ENCODE measurements at places on chromosomes 16 and 17.
A peak's percentile ranks its signal among the peaks of the same experiment; 100 is the strongest.

DNA sequence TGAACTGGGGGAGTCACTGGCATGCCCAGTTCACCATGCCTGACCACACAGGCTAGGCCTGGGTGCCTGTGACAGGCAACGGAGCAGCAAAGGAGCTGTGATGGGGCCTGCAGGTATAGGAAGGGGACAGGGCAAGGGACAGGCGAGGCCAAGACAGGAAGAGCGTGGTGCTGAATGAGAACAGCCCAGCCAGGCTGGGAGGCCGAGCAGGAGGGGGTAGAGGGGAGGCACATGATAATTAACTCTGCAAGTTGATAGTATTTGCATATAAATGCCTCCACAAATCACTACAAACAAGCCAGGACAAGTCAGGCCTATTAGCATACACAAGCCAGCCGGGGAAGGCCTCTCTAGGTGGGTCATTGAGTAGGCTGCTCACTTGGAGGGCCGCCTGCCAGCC is 7.8 kb downstream of the ZFHX3 start:
- no peak for DNase-seq

- no peak for DNase-seq
These were observed 18.6 kb upstream of the COL1A1 start for GRCh38 chr17:50219939-50220465.

DNA sequence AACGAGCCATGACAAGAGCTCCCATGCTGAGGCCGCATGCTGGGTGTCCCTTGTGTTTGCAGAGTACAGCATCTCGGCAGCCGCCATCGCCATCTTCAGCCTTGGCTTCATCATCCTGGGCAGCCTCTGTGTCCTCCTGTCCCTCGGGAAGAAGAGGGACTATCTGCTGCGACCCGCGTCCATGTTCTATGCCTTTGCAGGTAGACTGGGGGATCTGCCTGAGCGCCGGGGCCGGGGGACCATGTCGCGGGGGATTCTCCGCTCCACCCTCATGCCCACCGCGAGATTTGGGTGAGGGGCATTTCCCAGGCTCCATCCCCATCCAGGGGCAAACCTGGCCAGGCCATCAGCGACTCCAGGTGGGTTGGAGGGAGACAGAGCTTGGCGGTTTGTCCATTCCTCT is 10.7 kb downstream of the CACNG1 start:
- no peak for DNase-seq

DNA sequence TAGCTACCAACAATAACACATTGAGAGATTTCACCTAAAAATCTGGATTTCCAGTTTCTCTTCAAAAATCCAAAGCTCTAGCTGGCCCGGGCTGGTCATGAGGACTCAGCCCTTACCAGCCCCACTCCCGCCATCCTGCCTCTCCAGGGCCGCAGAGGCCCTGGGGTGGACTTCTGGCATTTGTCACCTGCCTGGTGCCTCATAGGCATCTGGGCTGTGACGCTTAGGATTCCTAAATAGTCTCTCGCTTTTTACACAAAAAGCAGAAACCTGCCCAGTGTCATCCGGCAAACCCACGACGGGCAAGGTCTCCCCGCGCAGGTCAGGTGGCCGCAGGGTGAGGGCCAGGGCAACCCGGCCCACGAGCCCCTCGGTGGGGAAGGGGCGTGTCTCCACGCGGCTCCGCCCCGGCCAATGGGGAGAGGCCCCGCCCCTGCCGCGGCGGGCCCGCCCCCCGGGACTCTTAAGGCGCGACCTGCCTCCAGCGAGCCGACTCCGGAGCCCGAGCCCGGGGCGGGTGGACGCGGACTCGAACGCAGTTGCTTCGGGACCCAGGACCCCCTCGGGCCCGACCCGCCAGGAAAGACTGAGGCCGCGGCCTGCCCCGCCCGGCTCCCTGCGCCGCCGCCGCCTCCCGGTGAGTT is at the start of gene VASN:
Gene VASN, plus strand, starts transcription at position 492 of the 644 bp plus-strand sequence. CDS start 9,030 bp downstream, outside the sequence.
- peak; percentile 63 for DNase-seq

GRCh38 chr17:17120294-17120693 is 78.0 kb downstream of the MPRIP start:
- no peak for DNase-seq

DNA sequence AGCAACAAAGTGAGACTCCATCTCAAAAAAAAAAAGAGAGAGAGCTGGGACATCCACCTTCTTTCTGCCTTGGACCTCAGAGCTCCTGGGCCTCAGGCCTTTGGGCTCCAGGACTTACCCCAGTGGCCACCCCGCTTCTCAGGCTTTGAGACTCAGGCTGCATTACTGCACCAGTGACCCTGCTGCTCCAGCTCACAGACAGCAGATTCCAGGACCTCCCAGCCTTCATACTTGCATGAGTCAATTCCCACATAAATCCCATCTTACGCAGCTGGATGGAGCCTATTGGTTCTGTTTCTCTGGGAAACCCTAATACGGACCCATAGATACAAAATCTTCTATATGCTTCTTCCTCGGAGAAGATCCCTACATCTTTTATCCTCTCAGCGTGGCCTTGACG is 2.1 kb upstream of the CEP295NL start:
- DNase-seq = no peak

DNA sequence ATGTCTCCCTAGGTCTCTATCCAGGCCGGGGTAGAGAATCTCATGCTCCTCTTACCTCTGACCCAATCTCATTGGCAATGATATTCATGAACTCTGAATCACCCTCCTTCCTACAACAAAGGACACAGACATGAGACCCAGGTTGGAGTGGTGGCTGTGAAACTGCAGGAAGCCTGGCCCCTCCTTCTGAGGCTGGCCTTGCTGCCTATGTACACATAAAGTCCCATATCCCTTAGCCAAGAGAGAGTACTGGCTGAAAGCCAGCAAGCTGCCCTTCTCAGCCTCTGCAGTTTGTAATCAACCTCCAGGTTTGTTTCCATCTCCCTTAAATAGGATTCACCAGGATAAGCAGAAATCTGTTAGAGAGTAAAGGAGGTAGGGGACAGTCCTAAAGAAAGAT is 10.6 kb downstream of the AARSD1 start:
- DNase-seq = no peak

- no peak for DNase-seq
These were observed 97.1 kb downstream of the TMEM100 start for GRCh38 chr17:55625521-55625920.

- no peak for DNase-seq
These were observed 170.6 kb downstream of the RBFOX3 start for GRCh38 chr17:79440251-79440650.

DNA sequence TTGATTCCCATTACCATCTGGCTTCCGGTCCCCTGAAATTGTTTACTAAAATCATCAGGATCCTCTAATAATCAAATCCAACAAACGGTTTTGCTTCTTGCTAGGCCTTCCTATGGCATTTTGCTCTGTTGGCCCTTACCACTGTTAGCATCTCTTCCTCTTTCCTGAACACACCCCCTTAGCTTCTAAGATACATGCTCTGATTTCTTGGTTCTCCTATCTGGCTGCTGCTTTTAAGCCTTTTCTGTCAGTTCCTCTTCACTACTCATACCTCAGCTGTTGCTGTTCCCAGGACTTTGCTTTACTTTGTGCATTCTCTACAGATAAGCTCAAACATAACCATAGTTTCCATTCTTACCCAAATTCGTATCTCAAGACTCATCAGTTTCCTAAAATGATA is 11.4 kb downstream of the CAPNS2 start:
- no peak for DNase-seq

GRCh38 chr17:7416323-7416722 is 3.8 kb upstream of the SPEM1 start:
- DNase-seq = no peak

GRCh38 chr16:8852534-8852933 is 16.3 kb downstream of the CARHSP1 start:
- no peak for DNase-seq

GRCh38 chr17:51833045-51833444 is 325.5 kb downstream of the CA10 start:
- no peak for DNase-seq

- DNase-seq = no peak
These were observed 75.2 kb upstream of the METTL9 start for GRCh38 chr16:21524068-21524751.

DNA sequence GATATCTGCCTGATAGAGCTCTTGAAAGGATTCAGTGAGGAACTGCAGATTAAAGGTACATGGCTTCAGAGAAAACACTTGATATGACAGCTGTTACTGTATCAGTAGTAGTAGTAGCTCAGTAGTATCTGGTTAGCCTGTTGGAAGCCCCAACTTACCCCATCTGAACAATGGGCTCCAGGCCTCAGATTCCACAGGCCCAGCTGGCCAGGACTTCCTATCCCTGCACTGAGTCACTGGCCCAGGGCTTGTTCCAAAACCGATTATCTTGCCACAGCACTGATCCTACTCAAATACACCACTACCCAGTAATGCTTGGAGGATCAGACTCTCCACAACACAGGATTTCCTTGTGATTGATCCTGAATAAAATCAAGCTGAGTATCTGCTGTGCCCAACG is 32.6 kb downstream of the DCUN1D3 start:
- no peak for DNase-seq

DNA sequence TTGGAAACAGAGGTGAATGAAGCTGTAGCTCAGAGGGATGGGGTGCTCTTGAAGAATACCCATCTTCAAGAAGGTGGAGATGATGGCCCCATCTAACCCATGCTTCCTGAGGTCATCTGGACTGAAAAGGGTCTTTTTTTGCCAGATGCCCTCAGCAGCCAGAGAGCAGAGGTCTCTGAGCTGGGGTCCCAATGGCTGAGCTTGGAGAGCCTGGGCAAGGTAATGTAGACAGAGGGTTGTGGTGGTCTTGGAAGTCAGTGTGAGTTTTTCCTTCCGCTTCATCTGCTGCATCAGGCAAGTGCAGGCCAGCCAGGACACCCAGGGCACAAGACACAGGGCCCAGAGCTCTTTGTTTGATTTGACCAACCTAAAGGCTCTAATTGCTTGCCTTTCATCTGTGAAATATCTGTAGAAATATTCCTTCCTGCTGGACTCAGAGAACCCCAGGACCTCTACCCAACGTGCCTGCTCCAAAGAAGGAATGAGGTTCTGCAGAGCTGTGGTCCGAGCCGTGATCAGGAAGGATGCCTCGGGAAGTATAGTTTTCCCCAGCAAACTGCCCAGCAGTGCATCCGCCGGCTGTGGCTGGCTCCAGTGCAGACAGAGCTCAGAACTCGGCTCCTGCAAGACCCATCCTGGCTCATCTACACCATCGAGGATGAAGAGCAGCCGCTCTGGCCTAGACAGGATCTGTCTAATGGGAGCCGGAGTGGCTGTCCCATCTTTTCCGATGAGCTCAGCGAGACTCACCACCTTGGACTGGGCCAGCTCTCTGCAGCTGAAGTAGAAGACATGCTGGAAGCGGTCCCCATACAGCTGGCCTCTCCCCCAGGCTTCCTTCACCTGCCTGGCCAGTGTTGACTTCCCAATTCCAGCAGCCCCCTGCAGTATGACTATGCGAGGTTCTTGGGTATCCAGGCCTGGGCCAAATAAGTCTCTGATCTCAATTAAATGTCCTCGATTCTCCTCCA is 25.2 kb downstream of the NLRP1 start:
- DNase-seq = no peak

DNA sequence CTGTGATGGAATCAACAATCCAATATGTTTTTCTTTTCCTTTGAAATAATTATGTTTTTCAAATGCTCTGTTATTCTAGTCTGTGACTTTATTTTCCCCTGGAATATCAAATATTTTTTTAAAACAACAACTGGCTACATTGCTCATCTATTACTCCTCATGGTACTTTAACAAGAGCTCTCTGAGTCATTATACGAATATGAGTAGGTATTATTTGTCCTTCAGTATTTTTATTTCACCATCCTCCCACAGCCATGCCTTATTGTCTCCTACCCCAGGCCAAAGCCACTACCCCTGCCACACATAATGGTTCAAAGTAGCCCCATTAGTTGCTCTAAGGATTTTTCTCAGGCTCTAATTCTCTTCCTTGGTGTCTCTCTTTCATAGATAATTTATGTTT is 1572.3 kb downstream of the CDH8 start:
- no peak for DNase-seq

- no peak for DNase-seq
These were observed 63.2 kb downstream of the ZNF778 start for GRCh38 chr16:89280546-89281188.

- no peak for DNase-seq
These were observed 7.4 kb downstream of the MAF start for GRCh38 chr16:79593074-79593531.

DNA sequence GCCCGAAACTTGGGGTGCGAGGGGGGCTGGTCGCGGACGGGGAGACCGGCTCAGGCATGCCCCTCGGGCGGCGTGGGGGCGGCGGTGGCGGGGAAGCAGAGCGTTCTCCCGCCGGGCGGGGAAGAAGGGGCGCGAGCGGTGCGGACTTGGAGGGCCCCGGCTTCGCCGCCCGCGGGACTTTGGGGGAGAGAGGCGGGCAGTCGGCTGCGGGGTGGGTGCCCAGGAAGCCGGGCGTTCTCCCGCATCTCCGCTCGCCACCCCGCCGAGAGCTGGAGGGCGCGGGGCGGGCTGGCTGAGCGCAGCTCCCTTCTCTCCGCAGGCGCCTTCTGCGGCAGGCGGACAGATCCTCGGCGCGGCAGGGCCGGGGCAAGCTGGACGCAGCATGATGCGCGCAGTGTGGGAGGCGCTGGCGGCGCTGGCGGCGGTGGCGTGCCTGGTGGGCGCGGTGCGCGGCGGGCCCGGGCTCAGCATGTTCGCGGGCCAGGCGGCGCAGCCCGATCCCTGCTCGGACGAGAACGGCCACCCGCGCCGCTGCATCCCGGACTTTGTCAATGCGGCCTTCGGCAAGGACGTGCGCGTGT is 772 bp downstream of the NTN1 start:
- no peak for DNase-seq

DNA sequence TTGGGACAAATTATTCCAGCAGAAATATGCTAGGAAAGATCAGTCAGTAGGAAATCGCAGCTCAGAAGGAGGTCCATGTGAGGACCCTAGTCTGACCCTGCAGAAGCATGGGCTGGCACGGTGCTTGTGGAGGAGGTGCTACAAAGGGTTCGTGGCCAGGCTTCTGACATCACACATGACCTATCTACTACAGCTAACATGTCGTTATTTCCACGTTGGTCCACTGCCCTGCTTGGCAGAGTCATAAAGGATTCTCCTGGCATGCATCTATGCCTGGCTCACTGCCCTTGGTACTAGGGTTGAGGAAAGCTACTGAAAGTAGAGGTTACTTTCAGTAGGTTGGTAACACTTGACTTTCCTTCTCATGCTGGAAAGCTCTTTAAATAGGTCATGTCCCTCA is 118.1 kb upstream of the SHISA6 start:
- no peak for DNase-seq

DNA sequence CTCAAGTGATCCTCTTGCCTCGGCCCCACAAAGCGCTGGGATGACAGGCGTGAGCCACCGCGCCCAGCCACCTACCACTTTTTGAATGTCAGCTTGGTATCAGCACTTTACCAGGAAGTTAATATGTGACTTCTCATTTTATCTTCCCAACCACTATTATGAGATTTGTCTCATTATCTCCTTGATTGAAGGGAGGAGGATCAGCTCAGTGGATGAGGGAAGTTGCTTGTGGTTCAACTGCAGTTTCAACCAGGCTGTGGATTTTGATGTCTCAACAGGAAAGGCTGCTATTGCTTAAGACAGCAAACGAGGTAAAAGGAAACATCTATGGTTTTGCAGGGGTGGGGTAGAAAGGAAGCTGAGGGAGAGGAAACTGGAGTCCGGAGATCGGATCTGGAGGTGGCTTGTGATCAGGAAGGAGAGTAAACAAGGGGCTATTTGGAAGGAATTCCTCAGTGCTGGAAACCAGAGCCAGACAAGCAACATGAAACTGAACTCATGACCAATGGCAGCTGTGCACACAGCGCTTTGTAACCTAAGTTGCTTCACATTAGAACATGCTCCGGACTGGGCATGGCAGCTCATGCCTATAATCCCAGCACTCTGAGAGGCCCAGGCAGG is 180.5 kb downstream of the VPS53 start:
- no peak for DNase-seq

GRCh38 chr17:5715478-5715877 is 131.2 kb upstream of the NLRP1 start:
- DNase-seq = no peak

Measured in activated CD8-positive, alpha-beta memory T cell treated with anti-CD3 and anti-CD28 coated beads for 1 hour (primary cell).